Keratinocyte (primary cell): ENCODE measurements at places on chromosomes 6 and 20.

DNA sequence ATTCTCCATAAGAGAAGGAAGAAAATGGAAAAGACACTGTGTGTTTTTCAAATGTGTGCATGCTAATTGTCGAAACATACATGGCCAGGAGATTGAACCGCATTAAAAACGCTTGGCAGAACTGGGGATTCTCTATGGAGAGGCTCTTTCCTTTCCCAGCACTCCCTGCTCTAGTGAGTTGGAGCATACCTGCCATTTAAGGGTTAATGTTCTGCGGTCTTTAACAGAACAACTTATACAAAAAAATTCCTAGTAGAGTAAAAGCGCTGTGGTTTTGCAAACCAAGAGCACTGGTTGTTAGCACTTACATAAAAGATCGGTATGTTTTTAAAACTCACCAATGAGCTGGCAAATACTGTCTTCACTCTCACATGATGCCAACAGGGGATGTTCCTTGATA, 1.5 kb downstream of the TAGAP start:
- no peak for DNase-seq

- no peak for DNase-seq
Measured at GRCh38 chr6:25014791-25015560, 79.2 kb upstream of the RIPOR2 start.

DNA sequence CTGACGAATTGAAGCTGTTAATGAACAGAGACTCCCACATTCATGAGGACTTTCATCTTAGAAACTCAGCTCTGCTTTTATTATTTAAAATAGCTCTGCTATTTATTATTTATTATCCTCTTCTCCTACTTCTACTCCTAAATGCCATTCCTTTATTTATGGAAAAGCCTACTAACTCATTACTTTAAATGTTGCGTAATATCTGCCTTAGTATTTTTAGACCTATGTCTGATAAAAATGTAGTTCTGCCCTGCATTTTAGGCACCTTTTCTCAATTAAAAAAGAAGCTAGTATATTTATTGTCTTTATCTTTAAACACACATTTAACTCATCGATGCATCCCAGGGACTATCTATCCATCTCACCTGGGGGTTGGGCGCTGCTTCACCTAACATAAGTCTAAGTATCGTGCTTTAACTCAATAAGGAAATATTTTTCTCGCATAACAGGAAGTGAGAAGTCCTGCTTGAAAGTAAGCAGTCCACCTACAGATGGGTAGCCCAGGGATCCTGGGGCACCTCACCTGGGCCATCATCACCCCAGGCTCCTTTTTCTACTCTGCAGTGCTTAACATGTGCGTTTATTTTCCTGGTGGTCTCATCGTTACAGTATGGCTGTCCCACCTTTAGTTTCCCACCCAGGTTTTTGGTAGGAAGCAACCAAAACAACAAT, 31.3 kb upstream of the FAM184A start:
- DNase-seq, result no peak

- DNase-seq, result no peak
Measured at GRCh38 chr6:111997853-111998208, 56.1 kb upstream of the CCN6 start.

GRCh38 chr6:165782812-165783211, 119.8 kb upstream of the PDE10A start:
- DNase-seq, result no peak

- no peak for DNase-seq
Measured at GRCh38 chr6:16542070-16542469, 219.2 kb downstream of the ATXN1 start.

- DNase-seq, result peak; percentile 41
Measured at GRCh38 chr6:149648148-149649145, at the start of gene KATNA1. Gene KATNA1 (minus strand): TSS chr6:149648714. CDS start chr6:149638547, 10,167 bp downstream.

- no peak for DNase-seq
Measured at GRCh38 chr6:57173886-57174510, 1.9 kb downstream of the BAG2 start.

- no peak for DNase-seq
Measured at GRCh38 chr6:111685526-111685925, 79.8 kb upstream of the TRAF3IP2 start.

- no peak for DNase-seq
Measured at GRCh38 chr6:48092550-48093217, 18.3 kb downstream of the PTCHD4 start.

GRCh38 chr6:16471910-16472297, 233.5 kb downstream of the GMPR start:
- DNase-seq, result no peak

DNA sequence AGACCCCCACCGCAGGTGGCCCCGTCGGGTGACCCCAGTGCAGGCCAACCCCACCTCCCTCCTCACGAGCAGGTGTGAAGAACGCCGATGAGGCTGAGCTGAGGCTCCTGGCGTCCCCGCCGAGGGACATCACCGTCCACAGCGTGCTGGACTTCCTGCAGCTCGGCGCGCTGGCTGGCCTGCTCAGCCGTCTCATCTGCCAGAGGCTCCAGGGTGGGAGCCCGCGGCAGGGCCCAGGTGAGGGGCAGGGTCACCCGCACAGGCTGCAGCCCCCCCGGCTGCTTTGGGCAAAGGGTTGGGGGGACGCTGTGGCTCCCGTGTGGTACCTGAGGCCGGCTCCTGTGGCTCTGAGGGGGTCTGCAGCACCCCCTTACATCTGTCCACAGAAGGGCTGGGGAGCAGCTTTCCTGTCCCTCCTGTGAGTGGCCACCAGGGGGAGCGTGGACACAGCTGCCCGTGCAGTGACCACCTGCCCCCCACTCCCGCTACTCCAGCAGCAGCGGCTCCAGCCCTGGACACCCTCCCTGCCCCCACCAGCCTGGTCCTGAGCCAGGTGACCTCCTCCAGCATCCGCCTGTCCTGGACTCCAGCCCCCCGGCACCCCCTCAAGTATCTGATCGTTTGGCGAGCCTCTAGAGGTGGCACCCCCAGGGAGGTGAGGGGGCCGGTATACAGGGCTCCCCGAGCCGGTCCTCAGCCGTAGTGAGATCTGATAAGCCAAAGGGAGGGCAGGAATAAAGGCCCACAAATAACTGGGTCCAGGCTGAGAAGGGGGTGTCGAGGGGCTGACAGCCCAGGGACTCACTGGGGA, 16.5 kb downstream of the COL20A1 start:
- DNase-seq, result no peak
